ENCODE measurements at places on chromosomes 6 and 20.
A peak's percentile ranks its signal among the peaks of the same experiment; 100 is the strongest.

DNA sequence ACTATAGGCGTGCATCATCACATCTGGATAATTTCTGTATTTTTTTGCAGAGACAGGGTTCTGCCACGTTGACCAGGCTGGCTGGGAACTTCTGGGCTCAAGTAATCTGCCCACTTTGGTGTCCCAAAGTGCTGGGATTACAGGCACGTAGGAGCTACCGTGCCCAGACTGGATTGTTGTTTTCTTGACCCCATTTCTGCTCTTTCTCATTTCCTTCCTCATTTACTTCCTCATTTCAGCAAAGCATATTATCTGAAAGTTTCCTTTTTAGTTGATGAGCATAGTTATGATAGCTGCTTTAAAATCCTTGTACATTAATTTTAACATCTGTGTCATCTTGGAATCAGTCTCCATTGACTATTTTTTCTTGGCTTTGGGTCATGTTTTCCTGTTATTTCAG, 301.0 kb upstream of the RUNX2 start:
- H3K4me1 ChIP-seq: no peaks in the 10 kb centered on the region
- no peak overlapping the region for H3K27ac ChIP-seq

DNA sequence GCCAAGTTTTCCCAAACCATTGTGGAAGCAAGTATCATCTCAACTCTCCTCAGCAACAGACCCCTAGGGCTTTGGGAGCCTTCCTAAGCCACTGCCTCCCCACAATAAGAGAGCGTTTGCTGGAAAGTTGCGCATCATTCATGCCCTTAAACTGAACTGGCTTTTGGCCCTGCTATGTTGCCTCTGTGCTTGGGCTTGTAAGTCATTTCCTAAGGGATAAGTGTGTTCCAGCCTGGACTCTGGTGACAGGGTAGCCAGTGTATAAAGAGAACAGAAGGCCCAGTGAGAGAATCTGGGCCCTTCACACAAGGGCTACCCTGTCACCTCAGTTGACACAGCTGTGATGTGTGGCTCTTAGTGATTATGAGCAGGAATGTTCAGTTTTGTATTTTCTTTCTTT, 77.8 kb downstream of the COL9A1 start:
- no peaks in the 10 kb centered on the region for H3K4me1 ChIP-seq
- H3K27ac ChIP-seq: no peak overlapping the region
- H3K27me3 ChIP-seq: no peaks in the 10 kb centered on the region
- no peak overlapping the region for H3K4me3 ChIP-seq

- no peak overlapping the region for H3K27ac ChIP-seq
- H3K36me3 ChIP-seq: no peaks in the 10 kb centered on the region
- no peak for DNase-seq
- H3K4me3 ChIP-seq: no peak overlapping the region
These were observed 526.7 kb upstream of the ADGRB3 start for GRCh38 chr6:68108233-68108835.

GRCh38 chr20:313402-313801, 11.9 kb upstream of the SOX12 start:
- no peak for DNase-seq
- H3K27me3 ChIP-seq: no peaks in the 10 kb centered on the region
- H3K4me3 ChIP-seq: no peak overlapping the region
- no peak overlapping the region for H3K27ac ChIP-seq
- H3K4me1 ChIP-seq: peaks cover 17% of the 10 kb centered on the region
- no peaks in the 10 kb centered on the region for H3K36me3 ChIP-seq

DNA sequence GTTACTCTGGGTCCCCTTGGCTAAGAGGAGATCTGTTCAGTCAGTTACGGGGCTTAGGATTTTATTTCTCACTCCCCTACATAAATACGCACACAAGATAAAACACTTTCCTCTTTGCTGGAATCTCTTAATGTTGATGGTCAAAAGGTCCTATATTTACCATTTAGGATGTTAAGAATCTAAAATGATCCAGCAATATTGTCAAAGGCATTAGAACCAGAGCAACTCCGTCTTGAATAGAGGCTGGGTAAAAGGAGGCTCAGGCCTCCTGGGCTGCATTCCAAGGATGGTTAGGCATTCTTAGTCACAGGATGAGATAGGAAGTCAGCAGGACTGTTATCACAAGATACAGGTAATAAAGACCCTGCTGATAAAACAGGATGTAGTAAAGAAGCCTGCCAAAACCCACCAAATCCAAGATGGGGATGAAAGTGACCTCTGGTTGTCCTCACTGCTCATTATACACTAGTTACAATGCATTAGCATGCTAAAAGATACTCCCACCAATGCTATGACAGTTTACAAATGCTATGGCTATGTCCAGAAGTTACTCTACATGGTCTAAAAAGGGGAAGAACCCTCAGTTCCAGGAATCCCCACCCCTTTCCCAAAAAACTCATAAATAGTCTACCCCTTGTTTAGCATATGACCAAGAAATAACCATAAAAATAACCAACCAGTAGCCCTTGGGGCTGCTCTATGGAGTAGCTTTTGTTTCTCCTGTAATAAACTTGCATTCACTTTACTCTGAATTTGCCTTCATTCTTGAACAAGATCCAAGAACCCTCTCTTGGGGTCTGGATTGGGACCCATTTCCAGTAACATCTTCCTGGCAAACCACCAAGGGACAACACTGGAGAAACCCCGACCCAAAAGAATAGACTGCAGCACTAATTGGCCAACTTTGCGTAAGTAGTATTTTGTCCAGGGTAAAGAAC, 107.5 kb downstream of the DTNBP1 start:
- DNase-seq: peak; percentile 40
- peaks cover 53% of the 10 kb centered on the region for H3K4me1 ChIP-seq
- H3K27me3 ChIP-seq: no peaks in the 10 kb centered on the region
- no peak overlapping the region for H3K27ac ChIP-seq

- H3K4me1 ChIP-seq: no peaks in the 10 kb centered on the region
- no peak overlapping the region for H3K27ac ChIP-seq
- no peaks in the 10 kb centered on the region for H3K27me3 ChIP-seq
- no peak for DNase-seq
- H3K4me3 ChIP-seq: no peak overlapping the region
These were observed 131.9 kb downstream of the ERMARD start for GRCh38 chr6:169883316-169883715.

DNA sequence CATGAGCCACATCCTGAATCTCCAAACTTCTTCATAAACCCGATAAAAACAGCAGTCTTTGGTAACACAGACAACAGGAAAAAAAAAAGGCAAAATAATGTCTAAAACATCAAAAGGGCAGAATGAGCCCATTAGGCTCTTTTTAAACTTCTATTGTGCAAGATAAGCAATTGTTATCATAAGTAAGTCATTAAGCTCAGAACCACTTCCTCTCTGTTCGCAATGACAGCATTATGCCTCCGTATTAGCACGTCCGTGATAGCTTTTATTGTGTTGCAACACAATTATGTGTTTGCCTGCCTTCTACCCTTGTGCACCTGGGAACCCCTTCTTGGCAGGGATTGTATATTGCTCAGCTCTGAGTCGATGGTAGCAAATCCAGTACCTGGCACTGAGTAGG, 147.1 kb downstream of the LRFN2 start:
- no peaks in the 10 kb centered on the region for H3K36me3 ChIP-seq
- no peak for DNase-seq
- H3K27ac ChIP-seq: no peak overlapping the region
- no peak overlapping the region for H3K4me3 ChIP-seq

DNA sequence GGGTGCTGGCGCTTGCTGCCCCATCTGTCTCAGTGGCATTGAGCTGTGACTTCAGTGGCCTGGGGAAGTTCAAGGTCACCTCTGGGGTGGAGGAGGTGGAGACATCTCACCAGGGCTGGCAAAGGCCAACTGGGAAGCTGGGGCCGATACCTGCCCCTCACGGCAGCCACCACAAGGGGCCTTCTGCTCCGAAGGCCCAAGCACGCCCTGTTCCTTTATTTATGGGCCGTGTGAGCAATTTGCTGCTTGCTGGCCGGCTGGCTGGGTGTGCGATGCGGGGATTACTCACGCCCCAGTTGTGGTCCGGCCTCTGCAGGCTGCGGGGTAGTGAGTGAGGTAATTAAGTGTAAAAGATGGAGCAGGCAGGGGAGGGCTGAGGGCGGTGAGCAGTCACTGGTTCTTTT, 13.2 kb upstream of the SCRT2 start:
- H3K4me3 ChIP-seq: 0 out of 2 replicates have a peak overlapping the region, but pooled peaks have one; percentile 17
- H3K36me3 ChIP-seq: no peaks in the 10 kb centered on the region
- peaks cover 6% of the 10 kb centered on the region for H3K4me1 ChIP-seq
- no peak overlapping the region for H3K27ac ChIP-seq
- DNase-seq: peak; percentile 72

- no peak overlapping the region for H3K4me3 ChIP-seq
- H3K36me3 ChIP-seq: no peaks in the 10 kb centered on the region
- no peak overlapping the region for H3K27ac ChIP-seq
- DNase-seq: no peak
These were observed 97.3 kb upstream of the FOXA2 start for GRCh38 chr20:22681591-22682248.

GRCh38 chr6:99362678-99363268, 13.3 kb upstream of the FAXC start:
- H3K4me3 ChIP-seq: no peak overlapping the region
- H3K4me1 ChIP-seq: no peaks in the 10 kb centered on the region
- no peaks in the 10 kb centered on the region for H3K27me3 ChIP-seq
- DNase-seq: no peak
- no peak overlapping the region for H3K27ac ChIP-seq

DNA sequence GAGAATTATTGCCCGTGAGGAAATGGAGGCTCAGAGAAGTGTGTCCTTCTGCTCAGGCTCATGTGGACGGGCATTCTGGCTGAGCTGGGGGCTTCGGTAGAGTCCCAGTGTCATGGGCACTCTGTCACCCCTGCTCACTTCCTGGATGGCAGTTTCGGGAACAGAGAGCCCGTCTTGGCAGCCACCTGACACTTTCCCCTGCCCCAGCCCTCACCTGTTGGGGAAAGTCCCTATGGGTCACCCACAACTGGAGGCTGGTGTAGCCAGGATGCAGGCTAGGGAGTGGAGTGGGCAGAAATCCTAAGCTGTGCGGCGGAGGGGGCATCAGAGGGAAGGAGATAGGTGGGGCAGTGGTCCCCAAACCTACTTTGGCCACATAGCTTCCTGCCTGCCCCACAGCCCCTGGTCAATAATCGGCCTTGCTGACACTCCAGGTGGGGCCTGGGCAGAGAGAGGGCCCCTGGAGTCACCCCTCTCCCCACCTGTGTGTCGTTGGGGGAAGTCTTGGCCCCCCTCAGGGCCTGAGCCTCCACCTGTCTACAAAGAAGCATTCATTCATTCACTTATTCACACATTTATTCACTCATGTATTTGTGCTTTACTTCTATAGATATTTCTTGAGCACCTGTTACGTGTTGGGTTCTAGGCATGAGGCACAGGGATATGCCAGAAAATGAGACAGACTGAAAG, 40.5 kb downstream of the SNAI1 start:
- no peaks in the 10 kb centered on the region for H3K36me3 ChIP-seq
- H3K27ac ChIP-seq: no peak overlapping the region
- DNase-seq: no peak
- H3K27me3 ChIP-seq: no peaks in the 10 kb centered on the region
- H3K4me3 ChIP-seq: no peak overlapping the region
- no peaks in the 10 kb centered on the region for H3K4me1 ChIP-seq

- 0 out of 2 replicates have a peak, but pooled peaks cover 9% of the 10 kb centered on the region for H3K4me1 ChIP-seq
- no peak for DNase-seq
- no peaks in the 10 kb centered on the region for H3K36me3 ChIP-seq
- no peak overlapping the region for H3K27ac ChIP-seq
- H3K4me3 ChIP-seq: no peak overlapping the region
These were observed 631.3 kb downstream of the TFAP2A start for GRCh38 chr6:9783567-9783966.

- H3K4me3 ChIP-seq: no peak overlapping the region
- DNase-seq: no peak
- no peaks in the 10 kb centered on the region for H3K36me3 ChIP-seq
- H3K27ac ChIP-seq: no peak overlapping the region
These were observed 516.7 kb downstream of the HDGFL1 start for GRCh38 chr6:23086100-23086499.

DNA sequence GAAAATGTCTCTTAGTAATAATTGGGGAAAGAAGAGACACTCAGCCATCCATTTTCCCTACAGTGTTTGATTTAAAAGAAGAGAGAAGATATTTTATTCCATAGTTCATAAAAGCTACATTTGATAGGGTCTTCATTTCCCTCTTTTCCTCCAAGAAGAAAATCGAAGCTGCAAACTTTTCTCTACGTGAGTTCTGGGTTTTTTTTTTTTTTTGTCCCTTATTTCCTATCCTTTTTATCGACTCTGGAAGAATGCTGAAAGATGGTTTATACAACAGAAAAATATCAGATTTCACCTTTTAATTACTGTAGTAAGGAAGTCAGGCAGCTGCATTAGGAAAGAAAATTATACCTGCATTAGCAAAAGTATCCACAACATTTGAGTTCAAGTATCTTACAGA, at the start of gene OR2J1:
OR2J1 (plus strand) TSS at position 301 of the 400 bp plus-strand sequence. CDS start 1,453 bp downstream, outside the sequence.
- no peaks in the 10 kb centered on the region for H3K4me1 ChIP-seq
- no peak for DNase-seq
- no peak within 1 kb of the TSS for H3K27ac ChIP-seq
- H3K27me3 ChIP-seq: no peaks in the 10 kb centered on the region

DNA sequence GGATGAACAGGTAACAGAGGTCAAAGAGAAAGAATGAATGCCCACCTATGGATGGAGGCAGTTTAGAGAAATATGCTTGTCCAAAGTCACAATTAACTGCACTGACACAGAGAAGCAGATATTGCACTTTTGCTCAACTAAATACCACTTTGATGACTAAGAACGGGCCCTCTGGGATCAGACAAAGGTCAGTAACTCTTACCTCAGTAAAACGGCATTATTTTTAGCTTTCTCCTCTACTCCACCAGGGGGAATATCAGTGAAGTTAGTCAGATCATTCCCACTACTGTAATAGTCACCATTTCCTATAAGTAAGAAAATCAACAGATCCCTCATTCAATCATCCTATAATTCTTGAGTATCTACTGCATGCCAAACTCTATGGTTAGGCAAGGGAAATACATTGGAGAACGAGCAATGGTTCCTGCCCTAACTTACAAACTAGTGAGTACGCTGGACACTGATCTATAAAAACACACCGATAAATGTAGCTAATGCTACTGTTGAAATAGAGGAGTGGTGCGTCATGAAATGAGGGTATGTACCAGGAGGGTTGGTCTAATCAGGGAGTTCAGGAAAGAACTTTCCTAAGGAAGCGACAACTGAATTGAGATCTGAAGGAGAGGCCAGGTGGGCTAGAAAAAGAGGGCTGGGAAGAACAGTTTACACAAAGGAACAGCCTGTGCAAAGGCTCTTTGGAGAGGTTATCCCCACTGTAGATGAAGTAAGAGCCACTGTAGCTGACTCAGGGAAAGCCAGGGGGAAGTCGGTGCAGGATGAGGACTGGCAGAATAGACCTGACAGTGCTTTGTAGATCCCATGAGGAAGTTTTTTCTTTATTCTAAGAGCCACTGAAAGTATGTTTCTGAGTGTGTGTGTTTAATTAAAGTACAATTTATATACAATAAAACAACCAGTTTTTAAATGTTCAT, 9.2 kb downstream of the ECI2 start:
- no peak overlapping the region for H3K4me3 ChIP-seq
- H3K27ac ChIP-seq: no peak overlapping the region
- peak; percentile 27 for DNase-seq
- no peaks in the 10 kb centered on the region for H3K4me1 ChIP-seq
- no peaks in the 10 kb centered on the region for H3K27me3 ChIP-seq
- peaks cover 41% of the 10 kb centered on the region for H3K36me3 ChIP-seq

- no peak overlapping the region for H3K27ac ChIP-seq
- no peaks in the 10 kb centered on the region for H3K36me3 ChIP-seq
- no peak overlapping the region for H3K4me3 ChIP-seq
These were observed 152.4 kb upstream of the THBS2 start for GRCh38 chr6:169406034-169406433.

GRCh38 chr6:14038467-14039437, 78.8 kb upstream of the CD83 start:
- H3K36me3 ChIP-seq: no peaks in the 10 kb centered on the region
- no peak overlapping the region for H3K4me3 ChIP-seq
- H3K27ac ChIP-seq: no peak overlapping the region
- no peaks in the 10 kb centered on the region for H3K27me3 ChIP-seq
- DNase-seq: no peak

All from GM23338 (cell line).